ENCODE measurements at places on chromosomes 2 and 18.

GRCh38 chr18:51170664-51171063 lies 26.8 kb downstream of the MEX3C start:
- DNase-seq: no peak

GRCh38 chr2:119476301-119477112 lies 44.9 kb downstream of the TMEM37 start:
- peak; percentile 47 for DNase-seq

DNA sequence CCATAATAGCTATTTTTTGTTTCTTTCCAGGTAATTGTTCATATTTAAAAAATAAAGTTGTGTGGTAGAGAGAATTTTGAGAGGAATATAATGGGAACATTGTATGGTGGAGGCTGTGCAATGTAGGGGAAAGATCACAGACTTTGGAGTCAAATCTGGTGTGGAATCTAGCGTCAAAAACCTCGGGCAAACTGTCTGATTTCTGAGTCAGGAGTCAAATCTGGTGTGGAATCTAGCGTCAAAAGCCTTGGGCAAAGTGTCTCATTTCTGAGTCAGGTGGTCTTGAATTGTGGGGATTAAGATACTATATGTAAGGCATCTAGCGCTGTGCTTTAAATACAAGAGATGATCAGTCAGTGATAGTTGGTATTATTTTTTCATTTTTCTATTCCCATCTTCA lies 5.1 kb downstream of the PTPN4 start:
- DNase-seq: no peak

- no peak for DNase-seq
These were observed 74.9 kb upstream of the TAF1B start for GRCh38 chr2:9768388-9768787.

DNA sequence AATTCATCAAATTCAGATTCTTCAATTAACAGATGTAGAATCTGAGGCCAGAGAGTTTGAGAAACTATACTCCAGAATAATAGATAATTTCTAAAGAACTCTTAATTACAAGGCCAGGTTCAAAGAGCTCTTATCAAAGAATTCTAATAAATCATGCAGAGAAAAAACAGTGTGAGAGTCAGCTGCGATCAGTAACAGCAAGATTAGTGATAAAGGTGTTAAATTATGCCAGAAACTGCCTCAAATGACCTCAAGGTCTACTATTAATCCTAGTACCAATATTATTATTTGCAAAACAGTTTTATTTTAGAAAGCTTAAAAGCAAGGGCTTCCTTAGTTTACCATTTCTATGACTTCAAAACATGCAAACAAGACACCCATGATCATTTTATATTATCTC lies 215.3 kb downstream of the GCA start:
- DNase-seq: no peak

DNA sequence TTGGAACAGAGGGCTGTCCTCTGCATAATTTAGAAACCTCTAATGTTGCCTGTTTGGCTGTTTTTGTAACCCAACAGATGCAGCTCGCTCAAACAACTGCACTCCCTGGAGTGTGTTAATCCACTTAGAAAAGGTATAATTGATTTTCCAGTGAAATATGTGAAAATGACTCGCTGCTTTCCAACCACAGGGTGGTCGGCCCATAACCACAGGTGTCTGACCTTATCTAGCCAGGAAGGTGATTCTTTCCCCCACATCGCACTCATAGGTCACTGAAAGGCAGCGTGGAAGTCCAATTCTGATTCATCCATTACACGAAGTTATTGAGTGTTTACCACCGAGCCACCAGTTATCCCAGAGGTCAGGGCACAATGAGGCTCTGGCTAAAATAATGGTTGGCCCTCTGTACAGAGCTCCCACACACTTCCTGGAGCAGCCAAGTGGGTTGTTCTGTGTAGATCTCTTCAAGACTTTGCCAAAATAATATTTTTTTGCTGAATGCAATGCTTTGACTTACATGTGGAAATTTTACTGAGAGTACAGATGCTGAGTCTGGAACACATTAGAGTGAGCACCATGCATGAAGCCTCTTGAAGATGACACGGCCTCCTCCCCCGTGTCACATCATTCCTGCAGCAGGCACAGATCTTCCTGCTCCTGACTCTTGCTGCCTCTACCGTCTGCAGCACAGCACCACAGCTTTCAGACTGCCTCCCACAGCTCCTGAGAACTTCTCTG lies 396.2 kb downstream of the ZNF516 start:
- no peak for DNase-seq

- DNase-seq: no peak
These were observed 129.5 kb downstream of the SMAD7 start for GRCh38 chr18:48821251-48821590.

Measured in activated naive CD4-positive, alpha-beta T cell treated with anti-CD3 and anti-CD28 coated beads, Interleukin-2, amount 10 ng/mL, durations not matched to agents 7 days and 5 days (primary cell).